ENCODE measurements at places on chromosomes 13 and 19. TPM values are rescaled to one million over a fixed set of nuclear protein-coding genes. Genes with fewer than 3 reads are reported as not detected.

LMTK3 gene
- 1.7 TPM for polyA plus RNA-seq

PVR gene
- 32.1 TPM for polyA plus RNA-seq

TSHZ3 gene
- 15.7 TPM for polyA plus RNA-seq

SYNE4 gene
- polyA plus RNA-seq, result 10.2 TPM

SSC5D gene
- polyA plus RNA-seq, result 2.9 TPM

PLVAP gene
- 215 TPM for polyA plus RNA-seq

KIR2DL4 gene
- polyA plus RNA-seq, result 0.05 TPM

FPR3 gene
- 0.46 TPM for polyA plus RNA-seq

GPC5 gene
- polyA plus RNA-seq, result 3.8 TPM

CPB2 gene
- polyA plus RNA-seq, result not detected

HMG20B gene
- 95.8 TPM for polyA plus RNA-seq

GPR4 gene
- 6.0 TPM for polyA plus RNA-seq

NTF4 gene
- polyA plus RNA-seq, result 4.0 TPM

MYBPC2 gene
- 0.89 TPM for polyA plus RNA-seq

TNFSF13B gene
- polyA plus RNA-seq, result 0.96 TPM

Data from right renal pelvis (tissue), 4 donors.